ENCODE measurements at places on chromosomes 2 and 18.

GRCh38 chr2:28351621-28352020 is 41.0 kb upstream of the FOSL2 start:
- no peak for DNase-seq

DNA sequence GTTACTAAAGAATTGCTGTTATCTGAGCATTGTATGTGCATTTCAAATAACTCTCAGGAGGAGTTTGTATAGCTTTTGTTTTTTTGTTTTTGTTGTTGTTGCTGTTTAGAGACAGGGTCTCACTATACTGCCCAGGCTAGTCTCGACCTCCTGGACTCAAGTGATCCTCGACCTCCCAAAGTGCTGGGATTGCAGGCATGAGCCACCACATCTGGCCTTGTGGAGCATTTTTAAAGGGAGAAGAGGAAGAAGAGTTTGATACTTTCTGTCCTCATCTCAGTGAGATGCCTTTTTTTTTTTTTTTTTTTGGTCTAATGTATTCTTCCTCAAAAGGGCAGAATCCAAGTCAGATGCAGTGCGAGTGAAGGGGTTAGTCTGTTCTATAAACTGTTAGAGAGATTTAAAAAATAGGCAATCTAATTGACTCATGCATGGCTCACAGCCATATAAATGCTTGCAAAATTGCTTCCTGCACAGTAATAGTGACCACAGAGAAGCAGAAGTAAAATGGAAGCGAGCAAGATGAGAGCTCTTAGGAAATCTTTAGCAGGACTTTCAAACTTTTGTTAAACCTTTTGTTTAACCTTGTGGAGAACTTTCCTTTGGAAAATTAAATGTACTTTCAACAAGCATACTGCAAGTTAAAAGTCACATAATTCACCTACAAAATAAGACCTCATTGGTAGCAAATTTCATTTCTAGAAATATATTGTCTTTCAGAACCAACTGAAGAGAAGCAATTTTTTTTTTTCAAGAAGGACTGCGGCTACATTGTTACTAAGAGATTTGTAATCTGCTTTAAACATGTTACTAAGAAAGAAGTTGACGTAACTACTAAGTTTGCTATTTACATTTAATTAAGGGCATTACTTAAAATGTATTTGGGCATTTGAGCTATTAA is 52.3 kb upstream of the ROCK1 start:
- DNase-seq, result no peak

DNA sequence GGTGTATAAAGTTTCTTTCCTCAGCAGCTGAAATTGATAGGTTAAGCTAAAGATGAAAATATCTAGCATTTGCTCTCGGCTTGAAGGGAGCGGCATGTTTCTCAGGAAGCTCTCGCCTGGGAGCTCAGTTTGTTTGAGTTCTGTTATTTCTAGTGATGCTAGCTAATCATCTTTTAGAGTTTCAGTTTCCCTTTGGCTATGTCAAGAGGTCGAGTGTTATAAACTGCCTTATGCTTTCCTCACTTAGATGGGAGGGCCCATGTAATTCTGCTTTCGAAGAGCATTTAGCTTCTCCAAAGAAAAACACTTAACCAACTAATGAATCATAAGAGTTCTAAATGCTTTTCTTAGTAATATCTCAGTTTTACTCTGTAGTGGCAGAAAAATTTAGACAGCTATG is 33.6 kb downstream of the PLCL1 start:
- no peak for DNase-seq

DNA sequence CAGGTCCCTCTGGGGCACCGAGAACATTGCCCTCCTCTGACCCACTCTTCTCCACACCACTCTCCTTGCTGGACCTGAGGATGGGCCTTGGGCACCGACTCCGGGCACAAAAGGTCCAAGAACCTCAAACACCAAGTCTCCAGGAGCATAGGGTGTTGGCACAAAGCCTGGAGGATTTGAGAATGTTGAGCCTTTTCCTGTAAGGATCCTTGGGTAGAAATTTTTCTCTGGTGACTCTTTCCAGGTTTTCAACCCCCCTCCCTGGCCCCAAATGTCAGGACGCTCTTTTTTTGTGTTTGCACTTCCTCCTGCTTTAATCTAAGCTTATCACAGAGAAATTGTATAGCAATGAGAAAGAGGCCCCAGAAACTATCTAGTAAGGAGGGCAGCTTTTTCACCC is 9.2 kb downstream of the SPR start:
- DNase-seq, result no peak

- no peak for DNase-seq
These were observed 198.2 kb downstream of the RNF144A start for GRCh38 chr2:7115364-7115763.

Measured in effector CD8-positive, alpha-beta T cell (primary cell).